ENCODE measurements at places on chromosomes 3 and 15.
A peak's percentile ranks its signal among the peaks of the same experiment; 100 is the strongest.

DNA sequence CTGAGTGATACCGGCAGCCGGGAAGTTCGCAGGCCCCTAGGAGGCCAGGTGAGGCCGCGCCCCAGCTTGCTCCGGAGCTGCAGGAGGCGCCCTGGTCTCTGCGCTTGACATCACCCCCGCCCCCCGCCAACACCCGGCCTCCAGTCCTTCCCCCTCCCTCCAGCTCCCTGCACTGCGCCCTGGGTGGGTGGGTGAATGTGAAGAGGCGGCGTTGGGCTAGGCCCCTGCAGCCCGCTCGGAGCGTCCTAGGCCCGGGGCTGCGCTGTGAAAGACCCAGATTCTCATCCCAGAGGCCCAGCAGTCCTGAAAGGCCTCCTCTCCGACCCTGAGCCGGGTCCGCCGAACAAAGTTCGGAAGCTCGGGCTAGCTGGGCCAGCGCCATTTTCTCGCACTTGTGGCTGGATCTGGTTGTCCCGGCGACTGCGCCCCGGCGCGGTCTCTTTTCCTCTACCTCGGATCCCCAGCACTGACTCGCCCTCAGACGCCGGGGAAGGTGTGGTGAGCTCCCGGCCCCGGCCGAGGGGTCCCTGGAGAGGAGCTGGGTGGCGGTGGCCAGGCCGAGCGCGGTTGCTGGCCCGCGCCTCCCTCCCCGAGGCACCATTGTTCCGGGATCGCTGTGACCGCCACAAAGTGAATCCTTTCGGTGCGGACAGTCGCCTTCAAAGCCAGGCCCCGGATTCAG is 12.9 kb downstream of the ZIC4 start:
- DNase-seq: no peak

DNA sequence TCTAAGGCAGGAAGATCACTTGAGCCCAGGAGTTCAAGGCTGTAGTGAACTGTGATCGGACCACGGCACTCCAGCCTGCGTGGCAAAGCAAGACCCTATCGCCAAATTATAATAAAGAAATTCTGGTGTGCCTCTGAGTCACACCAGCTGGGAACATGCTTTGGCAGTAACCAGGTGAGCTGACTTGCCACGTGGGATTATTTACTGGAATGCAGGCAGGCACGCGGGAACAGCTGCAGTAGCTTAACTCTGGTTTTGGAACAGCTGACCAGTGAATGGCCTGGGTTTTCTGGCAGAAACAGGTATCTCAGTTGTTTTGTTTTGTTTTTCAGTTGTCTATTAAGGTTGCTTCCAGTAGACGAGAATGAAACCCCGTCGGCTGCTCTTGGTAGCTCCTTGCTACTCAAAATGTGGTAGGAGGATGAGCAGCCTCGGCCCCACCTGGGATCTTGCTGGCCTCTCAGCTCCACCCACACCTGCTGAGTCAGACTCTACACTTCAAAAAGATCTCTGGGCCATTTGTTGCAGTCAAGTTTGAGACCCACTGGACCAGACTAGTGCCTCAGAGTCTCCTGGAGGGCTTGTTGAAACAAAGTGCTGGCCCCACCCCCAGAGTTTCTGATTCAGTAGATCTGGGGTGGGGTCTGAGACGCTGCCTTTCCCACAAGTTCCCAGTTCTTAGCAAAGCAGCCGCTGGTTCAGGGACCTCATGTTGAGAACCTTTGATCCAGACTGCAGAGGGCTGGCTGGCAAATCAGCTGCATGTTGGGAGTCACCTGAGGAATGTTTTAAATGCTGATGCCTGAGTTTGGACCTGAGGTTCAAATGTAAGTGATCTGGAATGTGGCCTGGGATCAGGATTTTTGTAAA is 26.6 kb downstream of the IDH2 start:
- no peak for DNase-seq

DNA sequence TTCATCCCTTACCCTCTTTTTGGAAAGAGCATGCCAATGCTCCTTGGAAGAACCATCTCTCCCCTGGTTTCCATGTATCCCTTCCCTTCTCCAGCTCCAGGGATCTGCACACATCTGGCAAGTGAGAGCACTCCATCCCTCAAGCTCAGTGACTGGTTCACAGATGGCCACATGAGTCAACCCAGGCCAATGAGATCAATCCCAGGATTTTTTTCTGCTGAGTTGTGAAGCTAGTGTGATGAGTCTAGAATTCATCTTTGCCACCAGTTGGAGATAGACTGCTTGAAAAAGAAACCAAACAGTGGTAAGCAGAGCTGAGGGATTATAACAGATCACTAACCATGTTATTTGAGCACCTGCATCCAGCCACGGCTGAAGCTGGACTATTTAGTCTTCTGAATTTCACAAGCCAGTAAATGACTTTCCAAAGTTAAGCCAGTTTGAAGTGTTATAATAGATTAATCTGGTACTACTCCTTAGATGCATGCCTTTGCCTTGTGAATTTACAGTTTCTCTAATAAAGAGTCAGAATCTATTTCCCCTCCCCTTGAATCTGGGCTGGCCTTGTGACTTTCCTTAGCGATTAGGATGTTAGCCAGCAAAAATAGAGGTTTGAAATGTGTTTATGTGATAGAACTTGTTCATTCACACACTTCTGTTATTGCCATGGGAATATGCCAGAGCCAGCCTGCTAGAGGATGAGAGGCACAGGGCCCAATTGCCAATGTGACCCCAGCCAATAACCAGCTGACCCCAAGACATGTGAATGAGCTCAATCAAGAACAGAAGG is 159.8 kb downstream of the WNT5A start:
- no peak for DNase-seq

DNA sequence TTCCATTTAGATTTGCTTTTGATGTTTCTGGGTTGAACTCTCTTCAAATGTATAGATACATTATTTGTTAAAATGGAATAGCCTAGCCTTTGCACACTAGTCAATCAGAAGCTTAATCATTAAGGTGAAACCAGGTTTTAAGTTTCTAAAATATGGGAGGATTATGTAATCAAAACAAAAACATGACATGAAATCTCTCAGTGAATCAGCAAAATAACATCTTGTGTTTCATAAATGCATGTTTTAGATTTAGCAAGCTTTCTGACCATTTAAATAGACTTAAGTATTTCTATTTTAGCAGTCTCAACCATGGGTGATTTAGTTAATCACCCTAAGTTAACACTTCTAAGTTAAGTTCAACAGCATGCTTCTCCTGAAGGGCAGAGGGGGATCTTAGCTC is 11.3 kb downstream of the GTF2E1 start:
- no peak for DNase-seq

DNA sequence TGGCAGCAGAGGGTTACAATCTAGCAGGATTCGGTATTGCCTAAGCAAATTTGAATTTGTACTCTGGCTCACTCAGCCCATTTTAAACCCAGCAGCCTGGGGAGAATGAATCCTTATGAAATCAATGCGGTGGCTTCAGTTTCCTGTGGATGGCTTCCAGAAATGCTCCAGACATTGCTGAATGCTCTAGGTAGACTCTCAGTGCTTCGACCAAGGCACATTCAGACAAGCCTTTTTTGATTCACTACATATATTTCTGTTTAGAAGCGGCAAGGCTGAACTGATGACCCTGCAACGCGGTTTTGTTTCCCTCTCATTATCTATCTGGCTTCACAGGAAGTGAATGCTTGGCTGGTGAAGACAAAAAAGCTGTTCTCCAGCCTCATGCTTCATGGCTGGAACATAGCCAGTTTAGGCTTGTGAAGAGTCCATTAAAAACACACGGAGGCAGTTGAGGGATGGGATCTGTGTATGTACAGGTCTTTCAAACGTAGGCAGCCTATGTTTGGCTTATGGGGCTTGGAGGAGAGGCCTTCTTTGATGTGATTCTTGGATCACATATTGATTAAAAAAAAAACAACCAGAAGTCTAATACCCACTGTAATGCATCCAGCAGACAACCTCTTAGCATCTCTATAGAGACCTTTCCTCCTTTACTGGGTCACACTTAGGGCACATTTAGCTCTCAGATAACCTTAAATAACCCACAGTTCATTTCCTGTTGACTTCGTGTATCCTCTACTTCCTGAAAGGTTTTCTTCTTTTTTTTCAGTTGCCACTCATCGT is 400.2 kb upstream of the TBL1XR1 start:
- no peak for DNase-seq

GRCh38 chr15:90960298-90961091 is 5.8 kb downstream of the RCCD1 start:
- DNase-seq: no peak

- peak; percentile 85 for DNase-seq
Observed at GRCh38 chr3:124559846-124560574, 170.2 kb upstream of the UMPS start.

GRCh38 chr15:67853454-67853853 is 13.6 kb upstream of the RNU6-1 start:
- DNase-seq: no peak

Data from A549 (cell line).